ENCODE measurements at places on chromosomes 4 and X. TPM values are rescaled to one million over a fixed set of nuclear protein-coding genes. Genes with fewer than 3 reads are reported as not detected.

Gene MAGEA12
- total RNA-seq, result not detected

Gene VCX2
- total RNA-seq, result not detected

Gene GSX2
- total RNA-seq, result 0.33 TPM

Gene TEX13A
- not detected for total RNA-seq

Gene PAGE1
- not detected for total RNA-seq

Gene ENPEP
- 0.51 TPM for total RNA-seq

DNA sequence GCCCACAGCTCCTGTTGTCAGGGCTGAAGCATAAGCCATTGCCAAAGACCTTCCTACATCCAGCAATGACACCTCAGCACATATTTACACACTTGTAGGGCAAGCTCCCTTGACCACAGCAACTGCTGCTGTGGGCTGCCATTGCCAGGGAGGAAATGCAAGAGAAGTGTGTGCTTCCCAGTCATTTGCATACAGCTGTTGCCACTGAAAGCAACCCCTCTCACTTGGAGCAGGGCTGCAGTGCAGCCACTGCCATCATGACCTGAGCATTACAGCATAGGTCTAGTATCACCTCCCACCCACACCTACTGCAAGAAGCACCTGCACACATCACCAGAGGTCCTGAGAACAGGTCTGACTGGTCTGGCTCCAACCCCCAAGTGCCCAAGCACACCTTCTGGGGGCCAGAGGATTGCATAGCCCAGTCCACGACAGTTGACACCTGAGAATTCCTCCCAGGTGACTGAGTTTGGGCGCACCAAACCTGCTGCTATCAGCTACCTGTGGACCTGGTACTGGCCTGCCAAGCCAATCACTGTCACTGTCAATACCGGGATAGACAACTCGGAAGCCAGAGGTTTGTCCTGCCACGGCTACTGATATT is 636.5 kb upstream of the SLIT2 start:
- DNase-seq, result peak; percentile 10

GRCh38 chrX:13119386-13119785 is 75.0 kb upstream of the FAM9C start:
- peak; percentile 28 for DNase-seq

DNA sequence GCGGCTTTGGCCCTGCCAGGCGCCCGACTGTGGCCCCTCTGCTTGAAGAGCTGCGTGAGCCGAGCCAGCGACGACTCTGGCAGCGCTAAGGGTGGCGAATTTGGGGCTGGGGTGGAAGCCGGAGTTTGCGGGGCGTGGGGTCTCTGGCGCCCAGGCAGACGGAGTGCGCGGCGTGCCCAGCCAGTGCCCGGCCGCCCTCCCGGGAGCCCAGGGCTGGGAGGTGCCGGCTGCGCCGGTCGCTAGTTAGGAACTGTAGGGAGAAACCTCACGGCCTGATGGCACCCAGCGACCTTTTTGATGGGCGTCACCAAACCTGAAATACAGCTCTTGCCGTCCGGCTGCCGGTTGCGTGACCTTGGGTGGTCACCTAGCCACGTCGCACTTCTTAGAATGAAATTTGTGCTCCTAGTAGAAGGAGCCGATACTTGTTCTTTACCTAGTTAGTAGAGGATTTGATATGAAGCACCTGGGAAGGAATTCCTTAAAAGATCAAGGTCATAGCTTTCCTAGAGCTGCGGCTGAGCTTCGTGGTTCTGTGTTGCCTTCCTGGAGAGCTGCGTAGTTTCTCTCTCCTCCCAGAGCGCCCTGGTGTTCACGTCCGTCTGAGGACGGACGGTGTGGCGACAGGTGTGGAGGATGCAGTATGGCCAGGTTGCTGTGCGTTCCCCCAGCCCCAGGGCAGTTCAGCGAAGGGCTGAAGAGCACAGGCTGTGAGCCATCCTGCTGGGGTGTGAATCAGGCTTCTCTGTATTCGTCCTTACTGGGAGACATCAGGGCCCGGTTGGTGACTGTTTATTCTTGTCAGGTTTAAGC is 680 bp downstream of the MAEA start:
- DNase-seq, result no peak

DNA sequence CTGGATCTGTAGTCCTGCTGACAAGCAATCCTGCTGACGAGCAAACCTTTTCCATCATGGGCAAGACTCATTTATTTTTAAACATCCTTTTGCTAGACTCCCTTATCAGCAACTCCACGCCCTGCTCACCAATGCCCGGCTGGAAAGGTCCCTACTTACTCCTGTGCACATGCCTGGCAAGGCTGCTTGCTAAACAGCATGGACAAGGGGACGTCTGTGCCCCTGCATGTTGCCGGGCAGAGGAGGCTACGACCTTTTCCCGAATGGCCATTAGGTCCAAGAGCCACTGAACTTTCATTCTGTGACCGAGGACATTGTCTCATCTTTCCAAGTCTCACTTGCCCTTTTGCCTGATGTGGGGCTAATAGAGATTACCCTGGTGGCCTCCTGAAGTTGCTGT is 98.6 kb downstream of the MGST2 start:
- no peak for DNase-seq

DNA sequence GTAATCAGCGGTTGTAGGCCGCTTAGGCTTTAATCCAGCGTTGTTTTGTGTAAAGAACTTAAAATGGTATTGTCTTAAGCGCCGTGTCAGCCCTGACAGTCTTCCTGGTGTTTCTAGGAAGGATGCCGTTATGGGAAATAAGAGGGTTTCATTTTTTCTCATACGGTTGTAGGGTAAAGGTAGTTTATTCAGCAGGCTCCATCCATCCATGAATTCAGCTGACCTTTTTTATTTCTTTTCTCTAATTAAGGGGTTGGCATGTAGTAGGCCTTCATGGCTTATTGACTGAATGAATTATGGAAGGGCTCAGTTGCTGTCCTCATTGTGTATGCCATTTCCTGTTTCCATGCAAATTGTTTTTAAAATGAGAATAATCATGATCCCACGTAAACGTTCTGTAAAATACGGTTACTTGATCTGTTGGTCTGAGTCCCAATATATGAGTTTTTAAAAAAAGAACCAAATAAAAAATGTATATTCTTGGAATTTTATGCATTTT is 693 bp downstream of the OCIAD1 start:
- DNase-seq, result no peak

GRCh38 chr4:123350191-123350544 is 46.4 kb upstream of the SPRY1 start:
- DNase-seq, result no peak

- DNase-seq, result no peak
Observed at GRCh38 chr4:22407361-22407760, 108.5 kb downstream of the ADGRA3 start.

GRCh38 chr4:163166041-163166579 is 580 bp downstream of the NAF1 start:
- DNase-seq, result peak; percentile 51

- DNase-seq, result peak; percentile 48
Observed at GRCh38 chr4:72557021-72557420, 12.0 kb downstream of the ADAMTS3 start.

Data from fibroblast of lung (primary cell).